ENCODE measurements at places on chromosomes 2 and 18.

DNA sequence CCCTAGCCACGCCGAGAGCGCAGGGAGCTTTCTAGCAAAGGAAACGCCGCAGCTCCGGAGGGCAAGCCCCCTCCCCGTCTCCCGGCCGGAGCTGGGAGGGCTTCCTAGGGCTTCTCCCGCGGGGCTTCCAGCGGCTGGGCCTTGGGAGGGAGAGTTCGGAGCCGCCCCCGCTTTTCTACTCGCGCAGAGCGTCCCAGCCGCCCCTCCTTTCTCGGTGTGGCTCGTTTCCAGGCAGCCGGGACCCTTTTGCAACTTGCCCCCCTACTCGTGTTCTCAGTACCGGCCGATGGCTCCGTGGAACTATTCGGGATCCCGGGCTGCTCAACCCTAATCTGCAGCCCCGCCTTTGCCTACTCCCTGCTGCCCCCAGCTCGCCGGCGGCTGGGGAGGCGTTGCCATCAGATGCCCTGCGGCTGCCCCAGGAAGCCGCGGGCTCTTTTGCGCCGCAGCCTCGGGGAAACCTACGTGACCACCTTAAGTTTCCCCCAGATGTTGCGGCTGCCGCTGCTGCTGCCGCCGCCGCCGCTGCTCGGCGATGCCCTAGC, 1.5 kb upstream of the NR4A2 start:
- DNase-seq = no peak

- no peak for DNase-seq
Observed at GRCh38 chr2:235026649-235027557, 75.1 kb downstream of the SH3BP4 start.

DNA sequence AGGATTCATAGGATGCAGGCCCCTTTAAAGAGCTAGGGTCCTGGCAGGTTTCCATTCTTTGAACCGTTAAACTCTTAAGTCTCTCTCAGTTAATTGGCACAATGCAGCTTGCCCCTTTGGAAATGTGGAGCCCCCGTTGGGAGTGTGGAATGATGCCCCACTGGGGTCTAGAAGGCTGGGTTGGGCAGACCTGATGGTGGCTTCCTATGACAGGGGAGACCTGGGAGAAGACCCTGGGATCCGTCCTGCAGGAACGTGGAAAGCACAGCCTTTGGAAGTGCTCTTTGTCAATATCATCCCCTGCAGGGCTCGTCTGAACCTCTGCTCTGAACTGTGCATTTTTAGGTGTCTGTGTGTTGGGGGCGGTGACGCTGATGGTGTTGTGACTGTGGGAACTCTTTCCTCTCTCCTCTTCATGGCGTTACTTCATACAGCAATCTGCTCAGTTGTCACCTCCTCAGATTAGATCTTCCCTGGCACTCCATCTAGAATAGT, 190.6 kb downstream of the MYCN start:
- DNase-seq = no peak

GRCh38 chr2:204715361-204715760, 170.1 kb downstream of the PARD3B start:
- no peak for DNase-seq

GRCh38 chr2:213148572-213149261, 2.7 kb downstream of the IKZF2 start:
- no peak for DNase-seq
